Prostate gland (tissue), 2 donors: ENCODE measurements at places on chromosomes 3 and 15.
A peak's percentile ranks its signal among the peaks of the same experiment; 100 is the strongest.

- no peak for DNase-seq
Measured at GRCh38 chr3:136893848-136894443, 31.9 kb downstream of the NCK1 start.

DNA sequence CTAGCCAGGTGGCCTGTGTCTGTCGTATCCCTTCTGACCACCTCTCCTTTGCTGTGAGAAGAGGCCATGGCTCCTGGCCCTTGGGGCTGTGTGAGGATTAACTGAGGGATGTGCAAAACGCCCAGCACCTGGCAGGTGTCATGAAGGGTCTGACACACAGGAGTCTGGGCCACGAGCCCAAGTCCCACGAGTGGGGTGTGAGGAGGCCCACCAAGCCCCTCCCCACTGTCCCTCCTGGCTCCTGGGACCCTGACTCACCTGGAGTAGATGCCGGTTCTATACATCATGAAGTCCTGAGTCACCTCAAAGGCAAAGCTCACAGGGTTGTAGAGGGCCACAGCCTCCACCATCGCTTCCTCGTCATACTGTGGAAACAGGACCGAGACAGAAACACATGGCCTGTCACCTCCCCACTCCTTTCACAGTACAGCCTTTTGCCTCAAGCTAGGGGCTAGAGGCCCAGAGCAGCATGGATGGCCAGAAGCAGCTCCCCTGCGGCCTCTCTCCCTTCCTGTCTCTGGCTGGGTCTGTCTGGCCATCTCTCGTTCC is 19.7 kb downstream of the CTSH start:
- no peak for DNase-seq

- no peak for DNase-seq
Measured at GRCh38 chr3:168534761-168535160, 439.0 kb upstream of the GOLIM4 start.

GRCh38 chr3:142614059-142614626 is 17.9 kb downstream of the PLS1 start:
- no peak for DNase-seq

DNA sequence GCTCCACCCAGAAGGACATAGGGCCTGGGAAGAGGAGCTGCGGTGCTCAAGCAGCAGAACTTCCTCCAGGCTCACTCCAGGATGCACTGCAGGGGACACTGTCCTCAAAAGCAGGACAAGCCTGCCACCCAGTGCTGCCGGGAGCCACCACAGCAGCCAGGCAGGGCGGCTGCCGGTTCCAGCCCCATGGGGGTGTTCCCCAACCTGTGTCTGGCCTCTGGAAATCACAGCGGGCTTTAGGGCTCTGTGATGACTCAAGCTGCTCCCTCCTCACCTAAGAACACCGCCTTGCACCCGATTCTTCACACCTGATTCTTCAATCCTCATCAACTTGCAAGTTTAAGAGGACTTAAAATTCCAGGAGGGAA is 71.9 kb upstream of the SLC6A11 start:
- no peak for DNase-seq

- DNase-seq = no peak
Measured at GRCh38 chr3:4343258-4343657, 40.1 kb downstream of the SETMAR start.

DNA sequence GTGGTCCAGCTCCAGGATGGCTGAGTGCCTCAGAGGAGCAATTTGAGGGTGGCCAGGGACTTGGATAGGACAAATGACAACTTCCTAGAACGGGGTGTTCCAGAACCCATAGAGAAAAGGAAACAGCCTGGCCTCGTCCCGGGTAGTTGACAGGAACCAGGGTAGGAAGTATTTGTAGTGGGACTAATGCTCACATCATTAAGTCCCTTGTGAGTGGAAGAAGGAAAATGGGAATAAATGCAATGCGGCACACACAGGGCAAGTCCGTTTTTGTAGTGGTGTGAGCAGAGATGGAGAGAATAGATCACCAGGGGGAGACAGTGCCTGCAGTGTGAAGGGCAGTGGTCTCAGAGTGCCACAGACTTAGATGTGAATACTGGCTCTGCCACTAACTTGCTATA is 19.6 kb downstream of the TIMP4 start:
- no peak for DNase-seq

DNA sequence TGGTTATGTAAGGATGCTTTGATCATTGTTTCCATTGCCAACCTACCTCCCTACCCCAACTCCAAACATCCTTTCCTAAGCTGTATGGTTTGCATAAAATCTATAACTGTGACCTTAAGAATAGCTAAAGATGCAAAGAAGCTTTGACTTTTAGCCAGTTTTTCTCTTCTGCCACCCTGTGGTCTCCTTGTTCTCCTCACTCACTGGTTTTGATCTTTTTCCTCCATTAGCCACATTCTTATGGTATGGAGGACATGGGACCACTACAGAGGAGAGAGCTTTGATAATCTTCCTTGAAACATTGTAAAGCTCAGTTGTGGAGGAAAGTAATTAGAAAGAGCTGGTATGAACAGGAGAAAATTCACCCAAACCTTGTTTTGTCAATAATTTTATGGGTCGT is 115.9 kb downstream of the NEK11 start:
- no peak for DNase-seq

GRCh38 chr3:58009026-58009748 is 965 bp downstream of the FLNB start:
- DNase-seq = no peak

GRCh38 chr3:100535610-100535943 is 43.2 kb downstream of the TMEM45A start:
- no peak for DNase-seq

DNA sequence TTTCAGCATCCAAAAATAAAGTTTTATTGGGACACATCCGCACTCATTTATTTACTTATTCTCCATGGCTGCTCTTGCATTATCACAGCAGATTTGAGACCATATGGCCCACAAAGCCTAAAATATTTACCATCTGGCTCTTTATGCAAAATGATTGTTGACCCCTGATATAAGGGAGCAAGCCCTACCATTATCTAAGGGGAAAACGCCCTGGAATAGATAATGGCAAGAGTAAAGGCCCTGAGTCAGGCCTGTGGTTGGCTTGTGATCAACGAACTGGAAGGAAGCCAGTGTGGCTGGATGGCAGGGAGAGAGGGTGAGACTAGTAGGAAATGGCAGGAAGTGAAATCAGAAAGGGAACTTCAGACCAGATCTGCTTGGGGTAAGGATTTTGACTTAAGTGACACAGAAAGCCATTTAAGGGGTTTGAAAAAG is 24.6 kb upstream of the DMXL2 start:
- no peak for DNase-seq

GRCh38 chr3:83048556-83048955 is 1287.1 kb upstream of the GBE1 start:
- DNase-seq = no peak

GRCh38 chr3:101865751-101866509 is 16.6 kb downstream of the NFKBIZ start:
- no peak for DNase-seq

GRCh38 chr15:88703533-88703932 is 64.7 kb downstream of the ISG20 start:
- DNase-seq = no peak

DNA sequence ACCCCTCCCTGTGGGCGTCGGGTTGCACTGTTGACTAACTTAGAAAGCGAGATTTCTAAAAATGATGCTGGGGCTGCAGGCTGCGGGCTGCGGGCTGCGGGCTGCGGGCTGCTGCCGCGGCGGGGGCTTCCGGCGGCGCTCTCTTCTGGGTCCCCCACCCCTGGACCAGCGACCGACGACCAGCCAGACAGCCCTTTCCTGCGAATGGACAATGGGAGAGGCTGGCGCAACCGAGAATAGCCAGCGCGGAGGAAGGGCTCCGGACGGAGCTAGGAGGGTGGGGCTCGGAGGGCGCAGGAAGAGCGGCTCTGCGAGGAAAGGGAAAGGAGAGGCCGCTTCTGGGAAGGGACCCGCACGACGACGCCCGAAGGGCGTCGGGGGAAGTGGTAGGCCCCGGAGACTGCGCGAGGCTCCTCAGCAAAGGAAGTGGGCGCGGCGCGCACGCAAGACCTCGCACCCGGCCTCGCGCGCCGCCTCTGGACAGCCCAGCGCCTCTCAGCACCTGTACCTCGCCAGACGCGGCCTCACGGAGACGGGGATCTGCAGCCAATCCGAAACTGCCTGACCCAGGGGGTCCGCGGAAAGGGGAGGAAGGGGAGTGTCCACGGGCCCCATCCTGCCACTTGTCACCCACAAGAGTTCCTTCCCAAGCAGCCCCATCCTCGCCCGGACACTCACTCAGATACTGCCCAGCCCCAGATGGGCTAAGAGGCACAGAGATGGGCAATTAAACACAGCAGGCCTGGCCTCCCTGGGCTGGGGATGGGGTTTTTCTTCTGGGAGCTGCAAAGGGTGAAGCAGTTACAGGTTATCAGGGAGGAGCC is 70.7 kb downstream of the SLC12A8 start:
- DNase-seq = peak; percentile 14

DNA sequence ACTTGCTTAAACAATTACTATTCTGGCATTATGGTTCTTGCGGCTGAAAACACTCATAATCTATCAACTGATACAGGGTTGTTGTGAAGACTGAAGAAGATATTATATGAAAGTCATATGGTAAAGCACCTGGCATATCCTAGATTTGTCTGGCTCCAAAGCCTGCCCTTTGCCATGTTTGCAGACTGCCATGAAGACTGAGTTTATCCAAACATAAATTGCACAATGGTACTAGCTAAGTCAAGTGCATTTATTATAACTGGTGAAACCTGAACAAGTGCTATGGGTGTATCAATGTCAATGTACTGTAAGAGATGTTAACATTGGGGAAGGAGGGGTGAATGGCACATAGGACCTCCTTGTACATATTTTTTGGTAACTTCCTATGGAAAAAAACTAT is 87.4 kb upstream of the MEX3B start:
- DNase-seq = no peak

GRCh38 chr15:41659855-41660234 is 360 bp upstream of the MGA start:
- DNase-seq = no peak

DNA sequence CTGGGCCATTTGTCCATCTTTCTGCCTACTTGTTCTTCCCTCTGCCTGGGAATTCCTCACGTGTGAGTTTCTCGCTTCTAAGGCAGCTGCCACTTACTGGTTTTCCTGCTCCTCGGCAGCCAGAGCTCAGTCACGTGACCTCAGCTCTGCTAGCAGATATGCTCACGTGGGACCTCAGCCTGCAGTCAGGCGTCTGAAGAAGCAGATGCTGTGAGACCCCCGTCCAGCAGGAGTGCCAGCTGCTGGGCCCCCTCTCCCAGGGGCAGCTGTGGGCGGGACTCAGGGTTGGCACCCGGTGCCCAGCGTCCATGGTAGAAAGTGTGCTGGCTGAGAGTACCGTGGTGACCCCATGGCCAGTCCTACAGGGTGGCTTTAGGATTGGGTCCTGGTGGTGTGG is 161.3 kb upstream of the TLE3 start:
- DNase-seq = peak; percentile 54

- no peak for DNase-seq
Measured at GRCh38 chr3:57331078-57331610, 38.7 kb upstream of the ASB14 start.

GRCh38 chr15:74870436-74871215 is 2.5 kb downstream of the SCAMP2 start:
- DNase-seq = no peak

DNA sequence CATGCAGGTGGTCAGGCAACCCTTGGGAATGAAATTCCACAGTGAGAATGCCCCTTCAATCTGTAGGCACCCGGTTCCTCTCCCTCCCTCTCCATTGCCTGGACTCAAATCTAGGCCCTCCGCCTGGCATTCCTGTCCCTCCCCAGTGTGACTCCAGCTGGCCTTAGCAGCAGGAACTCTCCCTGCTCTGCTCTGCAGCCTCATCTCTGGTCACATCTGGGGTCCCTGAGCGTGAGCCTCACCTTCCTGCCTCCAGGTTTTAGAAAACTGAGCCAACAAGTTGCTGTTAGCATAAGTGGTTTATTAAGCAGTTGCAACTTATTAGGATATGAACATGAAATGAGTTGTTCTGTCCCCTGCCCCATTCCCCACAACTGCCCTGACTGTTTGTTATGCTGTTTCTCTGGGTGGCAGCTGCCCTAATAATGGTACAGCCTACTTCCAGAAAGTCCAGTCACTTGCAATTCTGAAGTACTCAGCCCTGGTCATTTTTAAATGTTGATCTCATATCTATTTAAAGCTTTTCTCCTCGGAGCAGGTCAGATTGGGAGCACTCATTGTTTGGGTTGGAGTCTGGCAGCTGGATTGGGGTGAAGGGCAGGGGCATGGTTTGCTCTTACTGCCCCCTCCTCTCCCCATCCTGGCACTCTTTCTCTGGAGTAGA is 63.0 kb upstream of the ANKRD34C start:
- no peak for DNase-seq

GRCh38 chr3:127177226-127177625 is 15.7 kb upstream of the PRR23E start:
- no peak for DNase-seq

DNA sequence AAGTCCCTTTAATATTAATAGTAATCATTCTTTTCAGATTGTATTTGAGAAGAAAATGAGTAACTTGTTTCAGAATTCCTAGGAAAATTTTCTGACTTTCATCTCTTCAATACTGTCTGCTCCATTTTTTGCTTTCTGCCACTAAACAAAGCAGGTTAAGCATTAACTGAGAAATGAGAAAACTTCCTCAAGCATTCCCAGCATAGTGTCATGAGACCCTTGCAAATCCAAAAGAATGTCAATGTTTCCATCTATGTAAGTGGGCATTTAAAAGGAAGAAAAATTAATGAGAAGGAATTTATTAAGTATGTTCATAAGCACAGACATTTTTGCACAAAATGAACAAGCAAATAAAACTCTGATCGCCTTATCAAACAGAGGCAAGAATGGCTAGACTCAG is 148.0 kb upstream of the STRIT1 start:
- no peak for DNase-seq

DNA sequence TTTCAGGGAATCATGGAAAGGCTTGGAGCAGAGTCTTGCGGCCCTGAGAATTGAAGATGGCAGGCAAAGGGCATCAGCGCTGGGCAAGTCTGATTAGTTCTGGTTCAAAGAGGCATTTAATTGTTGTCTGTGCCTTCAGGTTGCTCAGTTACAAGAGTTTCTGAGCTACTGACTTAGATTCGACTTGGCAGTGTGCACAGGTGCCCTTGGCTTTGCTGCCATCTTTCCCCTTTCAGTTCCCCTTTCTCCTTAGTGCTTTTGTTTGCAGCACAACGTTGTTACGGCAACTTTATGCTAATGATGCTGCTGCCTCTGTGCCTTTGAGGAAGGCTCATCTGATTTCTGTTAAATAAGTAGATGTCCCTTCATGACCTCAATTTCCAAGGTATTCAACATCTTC is 12.5 kb downstream of the P2RY14 start:
- DNase-seq = no peak

DNA sequence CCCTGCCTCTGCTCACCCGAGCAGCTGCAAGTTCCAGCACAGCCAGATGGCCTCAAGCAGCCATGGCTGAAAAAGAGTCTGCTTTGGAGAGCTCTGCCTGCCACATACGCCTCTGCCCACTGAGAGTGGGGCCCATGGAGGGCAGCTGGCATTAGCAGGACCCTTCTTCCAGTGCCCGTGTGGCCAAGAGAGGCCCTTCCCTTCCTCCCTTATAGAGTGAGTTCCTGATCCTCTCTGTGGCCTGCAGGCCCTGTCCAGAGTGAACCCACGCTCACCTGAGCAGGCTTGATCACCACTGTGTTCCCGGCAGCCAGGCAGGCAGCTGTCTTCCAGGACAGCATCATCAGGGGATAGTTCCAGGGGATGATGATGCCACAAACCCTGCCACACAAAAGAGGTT is 41.4 kb upstream of the SLC41A3 start:
- DNase-seq = no peak
